ENCODE measurements at places on chromosomes 7 and 10. TPM values are rescaled to one million over a fixed set of nuclear protein-coding genes. Genes with fewer than 3 reads are reported as not detected.

The GSDME gene
- 11.2 TPM for total RNA-seq

The OR13A1 gene
- total RNA-seq: not detected

The DPYSL4 gene
- 4.5 TPM for total RNA-seq

- no peak for DNase-seq
Observed at GRCh38 chr10:3779158-3779741, 5.8 kb downstream of the KLF6 start.

DNA sequence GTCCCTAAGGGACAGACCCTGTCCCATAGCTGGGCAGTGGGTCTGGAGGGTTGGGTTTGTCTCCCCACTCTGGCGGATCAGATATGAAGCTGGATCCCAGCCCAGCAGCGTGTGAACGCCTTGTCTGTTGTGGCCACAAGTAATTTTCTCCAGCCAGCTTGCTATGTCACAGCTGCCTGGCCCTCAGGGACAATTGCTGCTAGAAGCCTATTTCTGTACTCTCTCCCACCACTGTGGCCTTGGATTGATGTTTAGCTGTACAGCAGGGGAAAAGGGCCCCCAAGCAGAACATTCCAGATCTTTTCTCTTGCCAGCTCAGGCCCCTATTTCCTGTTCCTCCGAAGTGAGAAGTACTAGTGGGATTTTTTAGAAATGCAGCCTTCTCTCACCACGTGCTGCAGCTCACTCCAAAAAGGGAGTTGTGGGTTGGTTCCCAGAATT lies 53.5 kb upstream of the WAC start:
- no peak for DNase-seq

GRCh38 chr10:102230264-102230860 lies 4.3 kb downstream of the ELOVL3 start:
- DNase-seq: no peak

DNA sequence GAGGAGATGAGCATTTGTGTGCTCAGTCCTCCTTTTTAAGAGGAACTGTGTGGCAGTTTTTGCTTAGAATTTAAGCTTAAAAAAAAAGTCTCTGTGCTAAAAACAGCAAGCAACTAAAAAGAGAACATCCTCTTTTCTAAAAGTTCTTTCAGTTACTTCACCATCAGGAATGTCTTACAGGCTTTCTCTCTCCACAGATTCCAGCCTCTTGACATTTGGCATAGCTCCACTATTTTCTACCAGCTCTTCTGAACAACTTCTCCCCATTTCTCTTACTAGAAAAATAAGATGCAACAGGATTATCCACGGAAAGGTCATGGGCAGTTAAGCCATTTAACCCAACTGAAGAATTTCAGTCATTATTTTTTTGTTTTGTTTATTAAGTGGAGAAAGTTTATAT lies 13.2 kb downstream of the PCLO start:
- DNase-seq: no peak

DNA sequence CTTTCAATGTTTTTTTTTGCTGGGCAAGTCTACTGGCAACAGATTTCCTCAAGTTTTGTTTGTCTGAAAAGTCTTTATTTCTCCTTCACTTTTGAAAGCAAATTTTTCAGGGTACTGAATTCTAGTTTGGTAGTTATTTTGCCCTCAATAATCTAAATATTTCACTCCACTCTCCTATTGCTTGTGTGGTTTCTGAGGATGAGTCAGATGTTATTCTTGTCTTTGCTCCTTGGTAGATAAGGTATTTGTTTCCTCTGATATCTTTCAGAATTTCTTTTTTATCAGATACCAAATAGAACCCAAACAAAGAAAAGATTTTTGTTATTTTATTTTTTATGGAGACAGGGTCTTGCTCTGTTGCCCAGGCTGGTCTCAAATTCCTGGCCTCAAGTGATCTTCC lies 99.2 kb upstream of the MALRD1 start:
- DNase-seq: no peak

- DNase-seq: no peak
Observed at GRCh38 chr10:97882142-97883091, 32.8 kb downstream of the GOLGA7B start.

DNA sequence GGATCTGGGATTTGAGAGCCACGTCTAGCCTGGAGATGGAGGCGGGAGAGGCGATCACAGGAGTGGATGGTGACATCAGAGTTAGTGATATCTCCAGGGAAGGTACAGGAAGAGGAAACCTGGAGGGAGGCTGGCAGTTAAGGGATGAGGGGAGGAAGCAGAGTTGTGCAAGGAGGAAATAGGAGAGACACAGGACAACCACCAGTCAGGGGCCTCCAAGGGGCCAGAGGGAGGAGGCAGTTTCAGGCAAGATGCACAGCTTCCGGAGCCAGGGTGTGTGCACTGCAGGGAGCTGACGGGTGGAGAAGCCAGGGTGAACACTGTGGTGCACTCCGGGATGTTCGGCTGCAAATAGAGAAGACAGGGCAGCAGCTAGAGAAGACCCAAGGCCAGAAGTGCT lies 141.2 kb downstream of the GLI3 start:
- DNase-seq: no peak

All from esophagus muscularis mucosa (tissue), 4 donors.